ENCODE measurements at places on chromosomes 6 and 20.
A peak's percentile ranks its signal among the peaks of the same experiment; 100 is the strongest.

DNA sequence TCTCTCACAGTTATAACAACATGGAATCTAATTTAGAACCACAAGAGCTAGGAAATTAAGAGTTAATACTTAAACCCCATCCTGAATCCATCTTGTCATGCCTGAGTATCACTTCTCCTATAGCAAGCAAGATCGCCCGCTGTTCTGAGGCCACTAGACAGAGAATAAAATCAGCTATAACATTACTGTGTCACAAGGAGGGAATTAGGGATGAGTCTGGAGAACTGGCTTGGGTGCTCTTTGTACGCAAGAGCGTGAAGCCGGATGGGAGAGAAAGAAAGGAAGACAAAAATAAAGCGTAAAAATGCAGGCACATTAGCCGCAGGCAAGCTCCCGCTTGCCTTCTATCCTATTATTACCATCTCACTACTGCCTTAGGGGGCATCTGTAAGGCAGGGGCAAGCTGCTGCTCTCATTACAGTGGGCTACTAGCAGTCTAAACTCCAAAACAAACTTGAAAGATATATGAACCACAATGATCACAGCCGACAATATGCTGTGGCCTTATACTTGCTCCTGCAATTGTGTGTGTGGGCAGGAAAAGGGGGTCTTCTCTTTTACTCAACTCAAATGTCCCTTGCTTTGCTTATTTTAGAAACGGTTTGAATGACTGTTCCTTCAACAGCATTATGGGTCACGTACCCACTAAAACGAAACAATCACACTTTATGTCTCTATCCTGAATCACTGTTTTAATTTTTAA lies 81.9 kb downstream of the GJA10 start:
- no peak for DNase-seq

DNA sequence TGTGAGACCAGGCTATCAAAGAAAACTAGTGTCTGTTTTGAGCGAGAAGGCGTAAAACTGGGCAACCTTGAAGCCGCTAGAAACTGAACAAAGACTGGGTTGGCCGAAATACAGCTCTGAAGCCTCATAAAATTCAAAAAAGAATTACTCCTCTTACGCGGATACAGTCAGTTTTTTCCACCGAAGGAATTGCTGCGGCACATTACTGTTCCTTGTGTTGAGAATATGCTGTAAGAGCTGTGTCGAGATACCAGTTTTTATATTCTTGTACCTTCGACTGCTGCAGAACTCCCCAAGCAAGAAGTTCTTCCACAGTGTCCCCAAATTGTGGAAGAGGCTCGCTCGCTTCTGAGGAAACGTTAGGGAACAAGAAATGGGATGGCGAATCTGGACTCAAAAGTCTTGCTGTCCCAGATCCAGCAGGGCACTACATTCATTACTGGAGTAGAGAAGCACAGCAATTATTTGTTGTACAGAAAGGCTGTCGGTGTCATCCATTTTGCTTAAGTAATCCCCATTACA lies 523 bp upstream of the COX7A2 start:
- no peak for DNase-seq

GRCh38 chr20:14410869-14411555 lies 73.6 kb upstream of the FLRT3 start:
- DNase-seq: no peak

GRCh38 chr6:52515219-52515960 lies 61.5 kb downstream of the TRAM2 start:
- DNase-seq: no peak

DNA sequence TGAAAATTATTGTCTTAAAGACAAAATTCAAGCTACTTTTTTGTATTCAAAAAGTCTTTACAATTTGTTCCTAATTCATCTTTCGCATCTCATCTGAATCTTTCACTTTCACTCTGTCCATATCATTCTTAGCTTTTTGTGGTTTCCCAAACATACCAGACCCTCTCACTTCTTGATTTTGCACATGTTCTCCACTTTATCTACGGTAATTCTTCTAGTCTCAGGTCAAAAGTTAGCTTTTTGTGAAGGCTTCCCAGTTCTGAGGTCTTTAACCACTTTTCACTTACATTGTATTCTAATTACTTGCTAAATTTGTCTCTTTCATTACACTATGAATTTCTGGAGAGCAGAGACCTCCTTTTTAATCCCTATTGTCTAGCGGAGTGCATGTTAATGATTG lies 34.6 kb upstream of the EPHA7 start:
- DNase-seq: no peak

DNA sequence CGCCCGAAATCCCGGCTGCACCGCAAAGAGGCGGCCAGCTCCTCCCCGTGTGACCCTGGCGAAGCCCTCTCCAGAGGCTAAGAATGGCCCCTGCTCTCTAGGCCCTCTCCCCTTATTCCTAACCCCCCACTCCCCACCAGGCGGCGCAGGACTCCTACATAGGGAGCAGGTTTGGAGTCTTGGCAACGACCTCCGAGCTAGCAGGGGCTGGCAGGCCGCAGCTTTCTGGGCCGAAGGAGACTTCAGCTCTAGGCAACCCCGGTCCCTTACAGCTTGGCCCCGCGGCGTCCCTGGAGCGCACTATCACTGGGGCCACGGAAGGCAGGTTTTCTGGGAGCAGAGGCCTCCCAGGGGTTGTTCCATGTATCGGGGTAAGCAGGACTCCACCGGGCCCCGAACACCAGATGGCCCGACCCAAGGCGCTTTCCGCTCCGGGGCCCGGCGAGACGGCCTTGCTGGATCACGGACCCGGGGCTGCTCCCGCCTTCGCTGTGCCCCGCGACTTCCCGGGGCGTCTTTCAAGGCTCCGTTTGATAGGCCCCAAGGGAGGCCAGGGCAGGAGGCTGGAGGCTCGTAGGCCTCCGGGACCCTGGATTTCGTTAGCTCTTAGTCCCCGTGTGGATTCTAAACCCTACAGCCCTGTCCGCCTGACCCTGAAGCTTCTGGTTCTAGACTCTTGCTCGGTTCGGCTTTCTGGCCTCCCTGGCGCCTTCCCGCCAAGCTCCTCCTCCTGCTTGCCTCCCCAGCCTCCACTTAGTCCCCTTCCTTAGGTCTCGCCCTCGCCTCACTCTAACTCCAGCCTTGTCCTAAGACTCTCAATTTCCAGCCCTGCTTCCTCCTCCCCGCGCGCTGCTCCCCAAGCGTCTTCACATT lies 1.9 kb downstream of the SLC32A1 start:
- DNase-seq: no peak

- DNase-seq: no peak
These were observed 105.2 kb downstream of the UNC5CL start for GRCh38 chr6:40933864-40934263.

DNA sequence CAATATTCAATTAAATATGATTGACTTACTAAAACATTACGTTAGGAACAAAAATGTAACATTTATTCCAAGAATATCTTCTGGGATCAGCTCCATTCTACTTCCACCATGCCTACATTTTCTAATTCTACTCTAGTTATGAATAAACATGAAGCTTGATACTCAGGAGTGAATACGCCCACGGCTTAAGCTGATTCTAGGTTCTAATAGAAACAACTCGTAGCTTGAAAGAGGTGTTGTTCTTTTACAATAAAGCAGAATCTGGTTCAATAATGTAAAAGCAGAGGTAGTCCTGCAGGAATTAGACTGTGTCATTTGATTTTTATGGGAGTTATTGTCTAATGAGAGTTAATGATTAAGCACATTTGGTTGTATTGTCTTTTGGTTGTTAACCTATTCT lies 107.3 kb upstream of the OLIG3 start:
- no peak for DNase-seq

DNA sequence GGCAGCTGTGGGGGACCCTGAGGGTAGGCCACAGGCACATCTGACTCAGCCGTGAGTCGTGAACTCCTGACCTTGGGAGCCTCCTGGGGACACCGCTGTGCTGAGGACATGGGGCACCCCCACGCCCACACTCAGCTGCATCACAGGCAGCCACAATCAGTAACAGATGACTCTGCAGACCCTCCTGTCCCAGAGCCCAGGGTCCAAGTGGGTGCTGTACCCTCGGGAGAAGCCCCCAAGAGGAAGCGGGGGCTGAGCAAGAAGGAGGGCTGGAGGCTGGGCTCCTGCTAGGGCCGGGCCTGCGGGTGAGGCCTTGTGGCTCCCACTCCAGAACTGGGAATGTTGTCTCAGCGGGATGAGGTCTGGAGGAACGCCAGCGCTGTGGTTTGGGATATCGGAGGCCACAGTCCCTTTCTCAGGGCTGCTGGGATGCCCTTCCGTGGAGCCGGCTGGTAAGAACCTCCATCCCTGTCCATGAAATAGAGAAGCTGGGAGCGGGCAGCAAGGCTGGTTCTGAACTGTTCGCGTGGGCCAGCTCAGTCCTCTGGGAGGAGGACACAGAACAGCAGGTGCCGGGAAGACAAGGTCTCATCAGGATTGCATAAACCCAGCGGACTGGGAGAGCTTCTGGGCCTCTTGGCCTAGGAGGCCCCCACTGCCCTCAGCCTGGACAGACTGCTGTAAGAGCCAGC lies 3.1 kb upstream of the LAMA5 start:
- peak; percentile 41 for DNase-seq

GRCh38 chr6:54071821-54072340 lies 39.4 kb upstream of the MLIP start:
- no peak for DNase-seq

DNA sequence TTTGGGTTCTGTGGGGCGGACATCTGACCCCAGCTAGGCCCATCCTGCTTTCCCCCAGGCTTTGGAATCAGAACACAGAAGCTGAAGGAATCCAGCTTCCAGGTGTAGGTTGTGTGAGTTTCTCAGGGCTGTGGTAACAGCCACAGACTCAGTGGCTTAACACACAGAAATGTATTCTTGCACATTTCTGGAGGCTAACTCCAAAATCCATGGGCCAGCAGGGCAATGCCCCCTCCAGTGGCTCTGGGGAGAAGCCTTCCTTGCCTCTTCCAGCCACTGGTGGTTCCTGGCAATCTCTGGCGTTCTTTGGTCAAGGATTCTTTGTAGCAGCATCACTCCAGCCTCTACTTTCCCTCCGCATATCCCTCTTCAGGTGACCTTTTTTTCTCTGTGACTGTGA lies 1.3 kb upstream of the EMILIN3 start:
- no peak for DNase-seq

DNA sequence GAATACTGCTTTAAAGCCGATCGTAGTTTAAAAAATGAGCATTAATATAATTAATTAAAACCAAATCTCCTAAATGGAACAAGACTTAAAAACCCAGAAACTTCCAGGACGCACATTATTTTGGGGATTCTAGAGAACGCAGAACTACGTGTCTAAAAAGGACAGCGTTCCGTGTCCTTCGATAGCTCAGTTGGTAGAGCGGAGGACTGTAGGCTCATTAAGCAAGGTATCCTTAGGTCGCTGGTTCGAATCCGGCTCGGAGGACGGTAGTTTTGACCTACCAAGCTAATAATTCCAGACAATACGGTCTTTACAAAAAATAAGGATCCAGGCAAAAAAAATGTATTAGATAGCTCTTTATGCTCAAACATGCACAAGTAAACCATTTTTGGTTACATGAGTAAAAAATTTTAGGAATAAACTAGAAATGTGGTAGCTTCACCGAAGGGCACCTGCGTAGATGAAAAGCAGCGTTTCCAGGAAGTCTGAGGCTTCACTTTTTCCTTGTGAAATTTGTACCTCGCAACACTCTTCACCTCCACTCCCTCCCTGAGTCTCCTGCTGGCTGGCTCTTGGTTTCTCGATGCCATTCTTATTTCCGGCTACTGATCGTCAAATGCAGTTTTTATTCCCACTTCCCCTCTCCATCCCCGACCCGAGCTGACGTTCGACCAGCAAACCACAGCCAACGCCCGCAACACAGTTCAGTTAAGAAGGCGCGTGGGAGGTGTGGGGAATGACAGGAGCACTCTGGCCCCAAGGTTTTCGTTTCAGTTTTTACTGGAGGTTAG lies 19.6 kb upstream of the ABT1 start:
- peak; percentile 42 for DNase-seq

GRCh38 chr6:51490101-51490500 lies 597.3 kb downstream of the PKHD1 start:
- no peak for DNase-seq

GRCh38 chr20:37020636-37021035 lies 69.1 kb upstream of the SAMHD1 start:
- DNase-seq: no peak

- DNase-seq: no peak
These were observed 347.0 kb downstream of the CDH4 start for GRCh38 chr20:61599061-61599531.

GRCh38 chr20:62797671-62798532 lies 1.6 kb downstream of the MRGBP start:
- no peak for DNase-seq

DNA sequence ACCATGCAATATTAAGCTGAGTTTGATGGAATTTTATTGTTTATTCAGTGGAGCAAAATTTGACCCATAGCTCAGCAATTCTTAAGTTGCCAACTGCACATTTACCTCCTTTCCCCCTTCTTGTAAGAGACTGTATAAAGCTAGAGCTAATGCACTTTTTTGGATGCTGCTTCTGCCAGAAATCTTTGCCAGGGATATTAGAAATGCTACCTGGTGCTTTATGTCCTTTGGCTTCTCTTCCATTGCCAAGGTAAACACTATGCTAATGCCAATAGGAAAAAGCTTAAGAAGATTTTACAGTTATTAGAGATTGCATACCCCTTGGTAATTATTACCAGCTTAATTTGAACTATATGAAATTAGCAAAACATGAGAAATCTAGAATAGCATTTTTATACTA lies 79.0 kb upstream of the OGFRL1 start:
- DNase-seq: no peak

DNA sequence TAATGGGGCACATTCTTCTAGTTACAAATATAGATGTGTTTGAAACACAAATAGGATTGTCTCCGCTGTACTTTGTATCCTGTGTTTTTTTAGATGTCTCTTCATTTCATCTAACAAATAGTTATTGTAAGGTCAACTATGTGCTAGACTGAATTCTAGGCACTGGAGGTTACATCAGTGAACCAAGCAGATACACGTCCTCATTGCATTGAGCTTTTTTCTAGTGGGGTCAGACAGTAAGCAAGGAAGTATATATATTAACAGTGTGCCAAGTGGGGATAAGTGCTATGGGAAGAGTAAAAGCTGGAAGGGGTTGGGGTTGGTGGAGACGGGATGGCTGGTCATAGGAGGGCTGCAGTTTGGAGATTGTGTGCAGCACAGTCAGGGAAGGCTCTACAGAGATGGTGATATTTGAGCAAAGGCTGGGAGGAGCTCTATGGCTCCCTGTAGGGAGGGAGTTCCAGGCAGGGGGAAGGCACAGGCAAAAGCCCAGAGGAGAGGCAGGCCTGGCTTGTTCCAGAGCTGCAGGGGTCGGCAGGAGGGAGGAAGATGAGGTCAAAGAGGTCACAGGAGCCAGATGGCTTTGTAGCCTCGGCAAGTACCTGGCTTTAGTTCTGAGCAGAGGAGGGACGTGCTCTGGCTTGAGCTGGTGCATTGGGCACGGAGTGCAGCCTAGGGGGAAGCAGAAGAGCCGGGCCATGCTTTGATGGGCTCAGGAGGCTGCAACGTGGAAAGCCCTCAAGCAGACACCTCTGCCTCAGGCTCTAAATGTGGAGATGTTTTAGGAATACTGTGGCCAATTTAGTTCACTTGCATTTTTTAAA lies 152.3 kb downstream of the ZDHHC14 start:
- no peak for DNase-seq

DNA sequence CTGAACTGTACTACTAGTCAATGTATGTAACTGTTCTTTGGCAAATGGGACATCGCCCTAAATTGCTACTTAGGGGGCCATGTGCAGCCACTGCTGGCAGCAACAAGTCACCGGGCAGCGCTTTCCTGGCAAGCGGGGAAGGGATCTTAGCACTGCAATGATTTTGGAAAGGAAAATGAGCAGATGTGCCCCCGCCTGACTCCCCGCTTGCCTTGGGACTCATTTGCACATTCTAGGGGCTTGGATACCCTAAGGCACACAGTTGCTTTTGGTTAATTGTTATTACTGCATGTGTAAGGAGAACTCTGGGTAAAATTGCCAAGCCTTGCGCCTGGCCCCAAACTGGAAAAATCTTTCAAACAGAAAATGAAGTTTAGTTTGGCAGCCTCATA lies 32.2 kb downstream of the CD83 start:
- DNase-seq: no peak
